ENCODE measurements at places on chromosomes 11 and 22.

- no peak for DNase-seq
Measured at GRCh38 chr11:44877571-44878497, 72.8 kb downstream of the TP53I11 start.

- DNase-seq = no peak
Measured at GRCh38 chr11:36051235-36052144, 107.6 kb downstream of the LDLRAD3 start.

DNA sequence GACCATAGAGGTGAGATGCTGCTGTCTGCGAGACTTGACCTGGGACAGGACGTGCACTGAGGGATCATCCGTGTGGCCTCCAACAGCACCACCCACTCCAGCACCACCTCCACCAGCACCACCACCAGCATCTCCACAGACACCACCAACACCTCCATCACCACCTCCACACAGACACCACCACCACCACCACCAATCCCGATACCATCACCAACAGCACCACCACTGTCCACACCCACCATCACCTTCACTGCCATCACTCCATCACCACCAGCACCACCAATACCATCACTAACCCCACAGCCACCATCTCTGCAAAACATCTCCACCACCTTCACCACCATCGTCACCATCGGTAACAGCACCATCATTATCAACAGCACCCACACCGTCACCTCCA lies 26.6 kb upstream of the SLC22A12 start:
- DNase-seq = no peak

DNA sequence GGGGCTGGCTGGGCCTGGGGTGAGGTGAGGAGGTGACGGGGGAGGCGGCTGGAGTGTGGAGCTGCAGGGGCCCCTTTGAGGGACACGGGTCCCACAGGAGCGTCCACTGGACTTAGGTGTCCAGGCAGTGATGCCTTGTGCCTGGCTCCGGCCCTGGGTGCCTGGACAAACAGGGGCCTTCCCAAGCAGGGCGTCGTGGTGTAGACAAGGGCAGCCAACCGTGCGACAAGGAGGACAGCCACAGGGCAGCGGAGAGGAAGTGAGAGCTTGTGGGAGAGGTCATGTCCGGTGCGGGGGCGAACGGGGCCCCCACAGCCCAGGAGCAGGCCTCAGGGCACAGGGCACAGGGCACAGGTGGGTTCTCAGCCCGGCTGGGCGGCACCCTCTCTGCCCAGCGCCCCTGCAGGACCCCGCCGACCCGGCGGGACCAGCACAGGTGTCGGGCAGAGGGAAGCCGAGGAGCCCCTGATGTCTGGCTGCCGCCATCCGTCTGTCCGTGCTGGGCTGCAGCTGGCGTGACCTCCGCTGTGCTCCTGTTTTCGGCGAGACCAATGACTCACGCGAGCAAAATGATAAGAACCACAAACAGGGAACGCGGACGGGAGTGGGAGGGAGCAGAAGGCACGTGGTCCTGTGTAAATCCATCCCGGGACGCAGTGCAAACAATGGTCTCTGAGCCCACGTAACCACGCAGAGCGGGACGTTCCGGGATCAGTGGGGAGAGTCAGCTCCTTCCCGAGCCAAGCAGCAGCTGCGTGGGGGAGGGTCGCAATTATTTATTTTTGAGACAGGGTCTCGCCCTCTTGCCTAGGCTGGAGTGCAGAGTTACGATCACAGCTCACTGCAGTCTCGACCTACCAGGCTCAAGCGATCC lies 49.1 kb upstream of the A4GALT start:
- peak; percentile 96 for DNase-seq

DNA sequence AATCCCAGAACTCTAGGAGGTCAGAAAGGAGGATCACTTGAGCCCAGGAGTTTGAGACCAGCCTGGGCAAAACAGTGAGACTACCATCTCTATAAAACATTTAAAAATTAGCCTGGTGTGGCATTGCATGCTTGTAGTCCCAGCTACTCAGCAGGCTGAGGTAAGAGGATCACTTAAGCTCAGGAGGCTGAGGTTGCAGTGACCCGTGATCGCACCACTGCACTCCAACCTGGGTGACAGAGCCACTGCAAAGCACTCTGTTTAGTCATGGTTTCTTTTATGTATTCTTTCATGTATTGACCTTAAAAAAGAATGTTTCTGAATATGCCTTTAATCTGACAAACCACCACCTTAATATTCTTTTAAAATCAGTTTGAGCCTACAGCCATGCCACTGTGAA lies 52.2 kb downstream of the BIRC2 start:
- DNase-seq = no peak

GRCh38 chr11:115241899-115242298 lies 262.3 kb downstream of the CADM1 start:
- no peak for DNase-seq

- DNase-seq = peak; percentile 37
Measured at GRCh38 chr22:21642584-21643448, 714 bp downstream of the SDF2L1 start.

GRCh38 chr22:42553475-42554361 lies at the start of gene SERHL2:
SERHL2 (plus strand) TSS chr22:42553956; CDS start chr22:42554021, 65 bp downstream.
- peak; percentile 68 for DNase-seq

GRCh38 chr22:38214302-38215056 lies 12.7 kb downstream of the MAFF start:
- peak; percentile 61 for DNase-seq

- DNase-seq = no peak
Measured at GRCh38 chr11:416051-416756, 1.4 kb upstream of the SIGIRR start.

GRCh38 chr22:49963647-49964026 lies 3.1 kb downstream of the PIM3 start:
- no peak for DNase-seq

DNA sequence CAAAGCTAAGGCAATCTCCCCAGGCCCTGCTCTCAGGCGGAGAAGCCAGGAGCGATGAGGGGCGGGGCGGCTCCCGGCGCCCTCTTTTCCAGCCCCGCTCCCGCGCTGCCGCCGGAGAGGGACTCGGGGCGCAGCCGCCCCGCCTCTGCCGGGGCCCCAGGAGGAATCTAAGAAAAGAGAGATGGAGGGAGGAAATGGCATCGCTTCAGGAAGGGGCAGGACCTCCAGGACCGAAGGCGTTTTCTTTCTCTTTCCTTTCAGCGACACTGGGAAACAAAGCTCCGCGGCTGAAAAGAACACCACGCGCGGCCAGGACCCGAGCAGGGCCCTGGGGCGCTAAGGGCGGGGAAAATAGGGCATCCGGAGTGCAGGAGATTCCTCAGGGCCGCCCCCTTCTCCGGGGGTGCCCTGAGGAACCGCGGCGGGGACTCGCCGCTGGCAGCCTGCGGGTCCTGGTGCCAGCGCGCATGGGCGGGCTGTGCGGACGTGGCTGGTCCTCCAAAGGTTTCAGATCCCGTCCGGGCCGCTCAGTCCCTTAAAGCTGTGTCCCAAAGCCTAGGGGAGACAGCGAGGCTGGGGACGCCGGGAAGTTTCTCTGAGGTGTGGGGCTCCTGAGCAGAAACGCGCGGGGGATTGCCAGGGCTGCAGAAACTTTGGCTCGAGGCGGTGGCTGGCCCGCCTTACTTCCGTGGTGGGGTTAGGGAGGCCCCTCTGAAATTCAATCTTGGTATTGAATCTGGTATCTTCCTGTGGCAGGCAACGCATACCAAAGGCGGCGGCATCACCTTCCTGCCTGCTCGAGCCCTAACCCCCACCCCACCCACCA lies 2.8 kb upstream of the BSX start:
- DNase-seq = no peak

GRCh38 chr11:9473408-9473807 lies 12.6 kb downstream of the ZNF143 start:
- no peak for DNase-seq

GRCh38 chr11:116030697-116031331 lies 526.6 kb upstream of the CADM1 start:
- no peak for DNase-seq

DNA sequence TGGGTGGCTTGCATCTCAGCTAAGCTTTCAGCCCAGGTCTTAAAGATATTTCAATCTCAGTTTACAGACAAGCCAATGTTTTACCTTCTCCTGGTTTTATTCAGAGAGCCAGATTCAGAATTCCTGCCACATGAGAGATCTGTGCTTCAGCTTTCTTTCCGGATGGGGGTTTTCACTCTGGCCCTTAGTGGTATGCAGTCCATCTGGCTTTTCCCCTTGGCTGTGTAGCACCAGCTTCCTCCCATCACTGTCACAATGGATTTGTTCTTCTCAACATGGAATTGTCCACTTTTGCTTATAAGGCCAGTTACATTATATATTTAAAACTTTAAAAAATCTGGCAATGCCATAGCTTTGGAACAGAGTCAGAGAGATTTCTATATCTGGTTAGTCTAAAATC lies 303.9 kb downstream of the ETS1 start:
- DNase-seq = no peak

- DNase-seq = peak; percentile 12
Measured at GRCh38 chr11:12599408-12600143, 74.6 kb upstream of the TEAD1 start.

- no peak for DNase-seq
Measured at GRCh38 chr11:119664063-119664572, 64.9 kb downstream of the NECTIN1 start.

GRCh38 chr22:19090183-19090582 lies 32.0 kb downstream of the DGCR2 start:
- DNase-seq = no peak

- no peak for DNase-seq
Measured at GRCh38 chr11:94768602-94769541, 716 bp downstream of the AMOTL1 start.

DNA sequence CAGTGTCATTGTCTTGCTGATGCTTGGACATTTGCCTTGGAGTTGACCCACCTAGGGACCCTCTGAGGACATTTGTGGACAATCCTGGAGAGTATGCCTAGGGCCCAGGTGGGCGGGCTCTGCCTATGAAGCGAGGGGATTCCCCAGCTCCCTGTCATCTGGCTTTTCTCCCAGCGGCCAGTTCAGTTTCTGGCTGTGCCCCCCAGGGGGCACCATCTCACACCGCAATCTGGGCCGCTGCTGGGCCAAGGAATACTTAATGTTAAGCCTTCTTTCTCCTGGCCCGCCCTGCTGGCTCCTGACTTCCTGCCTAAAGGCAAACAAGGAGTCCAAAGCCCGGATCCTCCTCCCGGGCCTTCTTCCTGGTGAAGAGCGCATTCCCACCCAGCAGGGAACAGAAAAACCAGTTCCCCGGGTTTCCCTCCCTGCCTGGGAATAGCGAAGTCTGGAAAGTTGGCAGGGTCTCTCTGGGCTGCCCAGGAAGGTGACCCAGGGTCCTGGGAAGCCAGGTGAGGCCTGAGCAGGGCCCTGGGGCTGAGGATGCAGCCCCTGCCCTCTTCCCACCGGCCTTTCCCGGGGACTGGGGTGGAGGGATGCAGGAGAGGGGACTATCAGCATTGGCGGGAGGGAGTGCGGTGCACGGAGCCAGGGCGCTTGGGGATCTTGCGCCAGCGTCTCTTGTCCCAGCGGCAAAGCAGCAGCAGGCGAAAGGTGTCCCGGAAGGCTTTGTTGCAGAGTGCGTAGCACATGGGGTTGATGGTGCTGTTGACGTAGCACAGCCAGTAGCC lies 11.9 kb downstream of the CHRM1 start:
- DNase-seq = peak; percentile 59

DNA sequence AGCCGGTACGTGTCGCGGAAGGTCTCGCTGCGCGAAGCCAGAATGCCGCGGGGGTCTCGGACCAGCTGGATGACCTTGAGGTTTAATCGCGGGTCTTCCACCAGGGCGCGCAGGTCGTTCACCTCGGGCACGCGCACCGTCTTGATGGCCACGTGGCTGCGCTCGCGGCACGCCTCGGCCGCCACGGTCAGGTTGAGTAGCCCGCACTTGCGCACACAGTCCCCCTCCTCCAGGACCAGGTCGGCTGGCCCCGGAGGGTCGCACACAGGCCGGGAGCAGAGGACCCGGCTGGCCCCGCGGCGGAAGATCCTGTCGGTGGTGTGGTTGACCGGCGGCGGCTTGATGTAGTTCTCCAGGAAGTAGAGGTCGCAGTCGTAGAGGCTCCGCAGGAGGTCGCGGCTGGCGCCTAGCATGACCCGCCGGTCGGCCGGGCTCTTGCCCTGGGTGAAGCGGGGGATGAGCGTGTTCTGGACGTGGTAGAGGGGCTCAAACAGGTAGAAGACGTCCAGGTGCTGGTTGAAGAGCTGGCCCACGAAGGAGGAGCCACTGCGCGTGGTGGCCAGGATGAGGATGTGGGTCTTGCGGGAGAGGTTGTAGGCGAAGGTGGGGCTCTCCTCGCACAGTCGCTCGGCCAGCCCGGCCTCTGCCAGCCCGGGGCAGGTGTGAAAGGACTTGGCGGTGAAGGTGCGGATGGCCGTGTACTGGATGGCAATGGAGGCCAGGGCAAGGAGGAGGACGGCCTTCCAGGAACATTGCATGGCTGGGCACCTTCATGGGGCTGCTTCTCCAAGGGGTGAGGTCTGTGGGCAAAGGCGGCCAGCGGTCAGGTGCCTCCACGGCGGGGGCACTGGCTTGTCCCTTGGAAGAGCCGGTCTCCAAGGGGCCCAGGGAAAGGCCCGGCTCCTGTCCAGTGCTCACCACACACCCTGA lies 15.0 kb downstream of the CHST1 start:
- no peak for DNase-seq

DNA sequence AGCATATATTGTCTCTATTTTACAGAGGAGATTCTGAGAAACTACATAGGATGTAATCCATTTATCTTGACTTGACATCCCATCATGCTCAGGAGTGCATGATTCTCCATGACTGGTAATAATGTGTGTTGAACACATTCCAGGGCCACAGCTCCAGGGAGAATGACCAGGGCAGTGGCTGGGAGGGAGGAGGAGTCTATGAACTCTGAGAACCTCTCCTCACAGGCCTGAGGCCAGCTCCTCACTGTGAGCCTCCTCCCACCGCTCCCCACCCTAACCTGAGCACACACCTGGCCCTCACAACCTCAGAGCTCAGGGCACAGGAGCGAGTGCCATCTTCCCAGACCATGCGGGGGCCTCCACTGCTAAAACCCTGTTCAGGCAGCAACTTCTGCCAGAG lies 8.0 kb upstream of the ACRV1 start:
- DNase-seq = no peak

GRCh38 chr11:26134481-26135355 lies 197.2 kb upstream of the ANO3 start:
- peak; percentile 9 for DNase-seq

DNA sequence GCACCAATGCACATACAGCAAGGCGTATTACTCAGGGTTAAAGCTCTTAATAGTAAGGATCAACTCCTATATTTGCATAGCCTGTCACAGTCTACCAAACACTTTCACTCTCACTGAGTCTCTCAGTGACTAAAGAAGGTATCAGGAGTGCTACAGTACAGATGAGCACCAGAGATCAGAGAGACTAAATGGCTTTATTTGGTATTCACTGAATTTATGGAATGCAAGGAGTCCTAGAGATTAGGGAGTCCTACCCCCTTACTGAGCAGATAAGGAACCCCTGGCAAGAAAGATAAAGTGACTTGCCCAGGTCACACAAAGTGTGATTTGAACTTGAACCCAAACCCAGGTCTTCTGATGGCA lies 396.4 kb upstream of the CCDC90B start:
- no peak for DNase-seq
